Activated CD8-positive, alpha-beta memory T cell treated with anti-CD3 and anti-CD28 coated beads for 48 hours (primary cell): ENCODE measurements at places on chromosomes 4 and X.

DNA sequence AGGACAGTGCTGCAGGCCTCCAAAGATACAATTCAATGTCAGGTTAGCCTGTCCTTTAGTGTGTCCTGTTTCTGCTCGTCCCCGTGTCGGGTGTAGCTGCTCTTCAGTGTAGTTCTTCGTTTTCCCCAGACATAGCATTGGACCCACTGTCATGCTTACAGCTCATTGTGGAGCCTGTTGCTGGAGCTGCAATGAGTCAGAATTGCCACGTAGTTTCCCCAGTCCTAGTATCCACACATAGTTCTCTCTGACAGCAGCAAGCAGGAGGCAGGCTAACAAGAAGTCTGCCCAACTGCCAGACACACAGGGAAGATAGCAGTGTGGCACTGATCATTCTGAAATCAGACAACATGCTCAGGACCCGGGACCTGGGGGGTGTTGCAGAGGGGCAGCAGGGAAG lies 49.2 kb downstream of the MOSPD2 start:
- no peak for DNase-seq

DNA sequence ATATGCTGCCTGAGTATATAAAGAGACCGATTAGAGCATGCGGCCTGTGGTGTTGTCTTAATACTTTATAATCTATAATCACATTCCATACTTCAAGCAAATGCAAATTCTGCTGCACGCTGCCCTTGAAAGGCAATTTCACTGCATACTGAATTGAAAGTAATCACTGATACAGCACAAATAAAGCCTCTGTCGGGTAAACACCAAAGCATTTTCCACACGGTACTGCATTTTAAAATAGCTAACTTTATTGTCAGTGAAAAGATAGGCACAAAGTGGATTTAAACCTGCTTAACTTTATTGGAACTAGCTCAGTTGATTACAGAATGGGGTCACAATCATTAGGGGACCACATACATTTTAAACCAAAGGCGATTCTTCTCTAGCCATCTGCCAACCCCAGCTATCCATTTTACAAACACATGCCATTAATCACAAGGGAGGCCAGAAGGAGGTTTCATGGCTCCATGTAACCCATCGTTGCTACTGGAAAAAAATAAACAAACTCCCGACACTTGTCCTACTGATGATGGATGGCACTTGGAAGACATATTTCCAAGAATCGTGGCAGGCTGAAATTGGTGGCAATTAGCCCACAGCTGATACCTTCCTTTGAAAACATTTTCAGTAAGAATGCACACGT lies 65.9 kb downstream of the AMOT start:
- DNase-seq: no peak

- no peak for DNase-seq
Observed at GRCh38 chr4:175807547-175807946, 4.5 kb downstream of the GPM6A start.

DNA sequence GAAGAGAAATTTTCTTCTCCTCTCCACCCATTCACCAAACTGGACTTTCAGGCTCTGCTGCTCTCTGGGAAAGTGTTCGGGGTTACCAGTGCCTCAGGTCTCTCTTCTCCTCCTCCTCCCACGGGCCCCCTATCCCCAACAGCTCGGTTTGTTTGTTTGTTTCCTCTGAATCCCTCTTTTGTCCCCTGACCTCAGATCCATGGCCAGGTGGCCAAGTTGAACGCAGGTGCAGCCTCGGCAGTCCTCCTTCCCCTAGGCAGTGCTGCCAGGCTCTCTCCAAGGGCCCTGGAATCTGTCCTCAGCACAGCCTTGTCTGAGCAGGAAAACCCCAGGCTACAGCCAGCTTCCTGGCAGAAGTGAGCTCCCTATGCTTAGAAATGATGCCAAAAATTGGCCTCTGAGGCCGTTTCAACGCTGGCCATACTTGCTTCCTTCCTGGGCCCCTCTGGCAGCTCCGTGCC lies 60.0 kb downstream of the FHDC1 start:
- DNase-seq: no peak

DNA sequence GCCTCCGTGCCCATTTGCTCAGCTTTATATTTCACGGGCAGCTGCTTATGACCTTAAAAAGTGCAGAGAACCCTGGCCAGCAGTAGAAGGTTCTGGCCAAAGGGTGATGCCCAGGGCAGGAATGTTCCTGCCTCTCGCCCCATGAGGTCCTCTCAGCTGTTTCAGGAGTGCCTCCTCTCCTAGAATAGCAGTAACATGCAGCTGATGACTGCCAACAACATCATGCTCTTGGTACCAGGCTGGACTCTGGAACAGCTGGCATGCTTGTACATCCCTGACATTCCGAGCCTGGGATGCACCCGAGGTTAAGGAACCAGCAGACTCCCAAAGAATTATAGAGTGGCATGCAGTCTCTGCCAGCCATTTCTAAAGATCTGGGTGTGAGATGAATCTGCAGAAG lies 11.7 kb upstream of the TENM3 start:
- no peak for DNase-seq

DNA sequence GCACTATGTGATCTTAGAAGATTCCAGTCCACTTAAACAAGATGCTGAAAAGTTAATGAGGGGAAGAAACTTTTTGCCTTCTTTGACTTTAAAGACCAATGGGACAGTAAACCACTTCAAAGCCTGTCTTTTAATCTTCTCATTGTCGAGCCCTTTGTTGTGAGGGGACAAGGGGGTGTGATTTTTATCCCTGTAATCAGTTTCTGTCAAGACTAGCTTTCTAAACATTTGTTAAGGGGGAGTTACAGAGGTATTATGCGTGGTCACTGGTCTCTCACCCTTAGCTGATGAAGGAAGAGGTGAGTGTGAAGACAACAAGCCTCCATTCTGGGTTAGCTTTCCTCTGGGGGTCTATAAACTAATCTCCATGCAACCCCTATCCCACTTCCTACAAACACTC lies 409.3 kb downstream of the ARHGAP24 start:
- DNase-seq: no peak

- no peak for DNase-seq
Observed at GRCh38 chr4:1567808-1568581, 116.1 kb downstream of the FAM53A start.

DNA sequence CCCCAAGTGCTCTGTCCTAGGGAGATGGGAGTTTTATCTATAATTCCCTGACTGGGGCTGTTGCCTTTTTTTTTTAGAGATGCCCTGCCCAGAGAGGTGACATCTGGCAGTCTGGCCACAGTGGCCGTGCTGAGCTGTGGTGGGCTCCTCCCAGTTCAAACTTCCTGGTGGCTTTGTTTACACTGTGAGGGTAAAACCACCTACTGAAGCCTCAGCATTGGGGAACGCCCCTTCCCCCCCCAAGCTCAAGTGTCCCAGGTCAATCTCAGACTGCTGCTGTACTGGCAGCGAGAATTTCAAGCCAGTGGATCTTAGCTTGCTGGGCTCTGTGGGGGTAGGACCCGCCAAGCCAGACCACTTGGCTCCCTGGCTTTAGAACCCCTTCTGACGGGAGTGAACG lies 38.3 kb upstream of the CBLL2 start:
- DNase-seq: no peak

DNA sequence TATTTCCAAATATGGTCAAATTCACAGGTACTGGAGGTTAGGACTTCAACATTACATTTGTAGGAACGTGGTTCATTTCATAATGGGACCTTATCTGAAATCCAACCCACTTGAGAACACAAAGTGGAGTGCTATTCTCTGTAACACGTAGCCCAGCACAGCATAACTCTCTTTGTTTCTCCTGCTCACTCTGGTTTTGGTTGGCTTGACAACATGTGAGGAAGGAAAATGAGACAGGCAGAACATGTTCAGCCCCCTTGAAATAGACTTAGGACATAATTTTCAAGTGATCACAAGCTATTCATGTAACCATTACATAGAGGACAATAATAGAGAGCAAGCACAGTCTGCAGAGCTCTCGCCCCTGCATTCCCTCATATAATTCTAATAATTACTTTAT lies 115.1 kb upstream of the SMIM10 start:
- DNase-seq: no peak

DNA sequence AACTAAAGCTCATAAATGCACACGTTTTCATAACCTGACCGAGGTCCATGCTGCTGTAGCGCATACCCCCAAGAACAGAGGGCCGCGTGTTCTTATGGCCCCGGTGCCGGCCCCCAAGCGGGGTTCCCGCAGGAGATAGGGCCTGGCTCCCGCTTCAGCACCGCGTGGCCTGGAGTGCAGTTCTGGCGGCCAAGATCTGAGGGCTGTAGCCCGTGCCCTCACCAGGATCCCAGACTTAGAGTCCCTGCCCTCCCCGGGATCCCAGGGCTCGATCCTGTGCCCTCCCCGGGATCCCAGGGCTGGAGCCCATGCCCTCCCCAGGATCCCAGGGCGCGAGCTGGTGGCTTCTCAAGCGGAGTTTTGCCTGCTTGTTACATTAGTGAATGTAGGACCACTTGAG lies 1.0 kb upstream of the GRPEL1 start:
- DNase-seq: no peak

DNA sequence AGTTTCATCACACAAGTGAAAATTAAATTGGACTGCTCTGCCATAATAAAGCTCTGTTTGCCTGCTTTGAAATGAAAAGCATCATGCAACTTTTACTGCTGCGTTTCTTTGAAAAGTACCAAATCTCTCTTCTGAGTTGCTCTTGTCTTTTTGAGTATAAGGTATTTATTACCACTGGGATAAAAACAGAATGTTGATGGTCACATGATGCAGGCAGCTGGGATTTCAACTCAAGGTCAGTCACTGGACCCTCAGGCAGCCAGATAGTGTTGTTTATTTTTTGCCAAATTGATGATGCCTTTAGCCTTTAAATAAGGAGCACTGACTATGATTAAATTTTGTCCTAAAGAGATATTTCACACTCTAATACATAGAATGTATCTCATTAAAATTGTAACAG lies 32.7 kb downstream of the DMD start:
- no peak for DNase-seq

DNA sequence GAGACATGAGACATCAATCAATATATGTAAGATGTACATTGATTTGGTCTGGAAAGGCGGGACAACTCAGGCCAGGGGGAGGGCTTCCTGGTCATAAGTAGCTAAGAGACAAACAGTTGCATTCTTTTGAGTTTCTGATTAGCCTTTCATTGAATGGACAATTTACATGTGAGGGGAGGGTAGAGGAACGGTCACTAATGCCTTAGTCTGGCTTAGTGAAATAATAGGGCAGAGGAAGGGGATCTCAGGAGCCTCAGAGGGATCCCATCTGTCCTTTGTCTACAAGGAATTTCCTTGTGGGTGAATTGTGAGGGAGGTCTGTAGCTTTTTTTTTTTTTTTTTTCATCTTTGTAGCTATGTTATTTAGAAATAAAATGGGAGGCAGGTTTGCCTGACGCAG lies 88.3 kb downstream of the GK start:
- no peak for DNase-seq

DNA sequence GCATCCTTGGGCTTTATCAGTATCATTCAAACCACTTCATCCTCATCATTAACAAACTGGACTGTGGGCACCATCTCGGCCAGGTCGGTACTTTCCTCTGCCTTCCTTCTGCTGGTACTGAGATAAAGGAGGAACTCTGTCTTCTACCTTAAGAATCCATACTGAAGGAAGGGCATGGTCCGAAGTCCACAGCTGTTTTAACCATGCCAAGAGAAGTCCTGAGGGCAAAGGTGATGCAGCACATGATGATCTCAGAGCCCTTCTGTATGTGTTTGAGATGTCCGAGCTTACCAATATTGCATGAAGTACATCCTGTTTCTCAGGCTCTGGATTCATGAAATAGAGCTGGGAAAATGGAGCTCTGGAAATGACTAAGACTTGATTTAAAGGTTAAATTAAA lies 125.5 kb upstream of the STS start:
- no peak for DNase-seq

DNA sequence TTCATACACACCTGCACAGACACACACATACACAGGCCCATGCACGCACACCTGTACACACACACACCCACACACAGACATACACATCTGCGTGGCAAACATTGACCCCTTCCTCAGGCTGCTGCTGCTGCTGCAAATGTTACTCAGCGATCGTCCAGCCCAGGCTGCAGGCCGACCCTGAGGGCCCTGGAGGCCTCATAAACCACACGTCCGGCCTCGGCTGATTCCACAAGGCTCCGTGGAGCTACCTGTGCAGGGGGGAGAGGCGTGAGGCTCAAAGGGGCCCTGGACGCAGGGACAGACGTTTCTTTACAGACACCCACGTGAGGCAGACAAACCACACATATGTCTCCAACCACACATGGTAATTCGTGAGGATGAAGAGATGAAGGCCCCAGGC lies 53.9 kb upstream of the PPP2R3B start:
- DNase-seq: no peak

- DNase-seq: no peak
Observed at GRCh38 chr4:138977524-138977923, 38.1 kb upstream of the NOCT start.

GRCh38 chrX:13695601-13696115 lies 6.7 kb downstream of the RAB9A start:
- DNase-seq: no peak

GRCh38 chrX:47579537-47579936 lies 2.7 kb upstream of the TIMP1 start:
- no peak for DNase-seq

DNA sequence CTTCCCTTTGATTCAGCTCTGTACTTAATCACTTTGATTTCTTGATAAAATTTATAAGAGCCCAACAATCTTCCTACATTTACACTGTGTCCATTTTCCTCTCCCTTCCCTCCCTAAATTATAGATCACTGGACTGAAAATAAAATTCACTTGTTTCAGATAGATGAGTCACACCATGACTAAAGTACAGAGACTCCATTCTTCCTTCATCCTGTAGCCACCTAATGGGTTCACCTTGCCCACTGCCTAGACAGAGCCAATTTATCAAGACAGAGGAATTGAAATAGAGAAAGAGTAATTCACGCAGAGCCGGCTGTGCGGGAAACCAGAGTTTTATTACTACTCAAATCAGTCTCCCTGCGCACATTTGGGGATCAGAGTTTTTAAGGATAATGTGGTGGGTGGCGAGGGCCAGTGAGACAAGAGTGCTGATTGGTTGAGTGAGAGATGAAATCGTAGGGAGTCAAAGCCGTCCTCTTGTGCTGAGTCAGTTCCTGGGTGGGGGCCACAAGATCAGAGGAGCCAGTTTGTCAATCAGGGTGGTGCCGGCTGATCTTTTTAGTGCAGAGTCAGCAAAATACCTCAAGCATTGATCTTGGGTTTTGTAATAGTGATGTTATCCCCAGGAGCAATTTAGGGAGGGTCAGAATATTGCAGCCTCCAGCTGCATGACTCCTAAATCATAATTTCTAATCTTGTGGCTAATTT lies 71.3 kb upstream of the MED14 start:
- DNase-seq: no peak

- DNase-seq: no peak
Observed at GRCh38 chrX:3576886-3577501, 136.5 kb downstream of the PRKX start.

GRCh38 chrX:47093248-47093647 lies 15.0 kb downstream of the RGN start:
- no peak for DNase-seq
